CD4-positive, alpha-beta memory T cell (primary cell): ENCODE measurements at places on chromosomes 7 and 10. TPM values are rescaled to one million over a fixed set of nuclear protein-coding genes. Genes with fewer than 3 reads are reported as not detected.

- DNase-seq = no peak
Measured at GRCh38 chr10:44473146-44473545, 88.2 kb upstream of the CXCL12 start.

- DNase-seq = no peak
Measured at GRCh38 chr7:40673285-40673684, 538.5 kb downstream of the SUGCT start.

DNA sequence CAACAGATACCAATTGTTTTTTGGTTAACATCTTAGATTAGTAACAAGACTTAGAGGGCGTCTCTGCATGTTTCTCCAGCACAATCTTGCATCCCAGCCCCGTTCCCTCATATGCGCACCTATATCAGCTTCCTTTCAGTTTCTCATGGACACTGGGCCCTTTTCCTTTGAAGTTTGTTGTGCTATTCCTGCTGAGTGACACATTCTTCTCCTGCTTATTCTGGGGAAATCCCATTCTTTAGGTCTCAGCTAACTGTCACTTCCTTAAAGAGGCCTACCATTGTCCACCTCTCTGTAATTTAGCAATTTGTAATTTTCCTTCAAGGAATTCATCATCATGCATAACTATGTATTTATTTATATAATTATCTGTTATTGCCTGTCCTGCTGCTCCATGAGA lies 110.3 kb upstream of the STEAP1B start:
- DNase-seq = no peak

The GDF10 gene
- 0.19 TPM for polyA plus RNA-seq

GRCh38 chr10:122140941-122141623 lies 130.0 kb upstream of the BTBD16 start:
- no peak for DNase-seq

- no peak for DNase-seq
Measured at GRCh38 chr7:51046103-51046466, 263.4 kb upstream of the GRB10 start.

DNA sequence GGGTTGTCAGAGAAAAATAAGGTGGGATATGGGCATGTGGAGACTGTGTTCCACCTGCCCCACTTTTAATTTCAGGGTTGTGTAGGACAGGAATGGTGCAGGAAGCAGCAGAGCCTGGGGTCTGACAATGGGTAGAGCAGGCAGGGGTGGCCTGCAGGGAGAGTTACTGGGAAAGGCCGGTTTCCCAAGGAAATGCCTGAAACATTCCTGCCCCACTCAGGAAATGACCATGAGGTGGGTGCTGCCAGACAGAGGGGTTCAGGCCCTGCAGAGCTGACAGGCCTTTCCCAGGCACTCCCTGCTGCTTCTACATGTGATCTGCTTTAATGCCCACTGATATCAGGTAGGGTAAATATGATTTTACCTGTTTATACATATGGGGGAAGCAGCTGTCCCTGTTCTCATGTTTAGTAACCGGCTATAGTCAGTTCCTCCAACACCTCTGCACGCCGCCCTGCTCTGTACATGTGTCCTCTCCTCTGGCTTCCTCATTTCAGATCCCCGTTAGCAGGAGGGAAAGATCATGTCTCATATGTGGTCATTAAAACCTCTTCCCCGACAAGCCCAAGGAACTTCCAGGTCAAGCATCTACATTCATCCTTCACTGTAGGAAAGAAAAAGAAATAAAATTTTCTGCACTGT lies 118.6 kb upstream of the PRSS58 start:
- DNase-seq = no peak

- no peak for DNase-seq
Measured at GRCh38 chr7:149476791-149477190, 15.9 kb upstream of the ZNF777 start.

The INSYN2A gene
- polyA plus RNA-seq = not detected

GRCh38 chr10:74292871-74293427 lies 141.9 kb downstream of the ADK start:
- DNase-seq = no peak

DNA sequence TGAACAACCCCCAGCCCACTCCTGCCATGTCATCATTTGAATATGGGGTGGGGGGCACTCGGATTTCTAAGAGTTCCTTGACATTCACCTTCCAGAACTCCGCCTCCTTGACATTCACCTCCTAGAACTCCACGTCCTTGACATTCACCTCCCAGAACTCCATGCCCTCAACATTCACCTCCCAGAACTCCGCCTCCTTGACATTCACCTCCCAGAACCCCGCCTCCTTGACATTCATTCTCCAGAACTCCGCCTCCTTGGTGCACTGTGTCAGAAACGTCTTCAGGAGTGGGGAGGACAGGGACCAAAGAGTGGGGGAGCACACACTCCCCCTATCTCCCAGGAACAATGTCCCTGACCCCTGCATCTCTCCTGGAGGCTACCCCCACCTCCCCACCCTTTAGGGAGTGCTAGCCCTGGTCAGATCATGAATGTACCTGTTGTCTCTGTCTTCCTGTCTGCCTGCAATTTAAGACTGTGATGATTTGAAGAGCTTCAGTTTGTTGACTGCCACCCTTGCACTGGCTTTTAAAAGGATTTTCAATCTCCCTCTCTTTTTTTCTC lies 110.1 kb downstream of the NPTX2 start:
- DNase-seq = no peak

DNA sequence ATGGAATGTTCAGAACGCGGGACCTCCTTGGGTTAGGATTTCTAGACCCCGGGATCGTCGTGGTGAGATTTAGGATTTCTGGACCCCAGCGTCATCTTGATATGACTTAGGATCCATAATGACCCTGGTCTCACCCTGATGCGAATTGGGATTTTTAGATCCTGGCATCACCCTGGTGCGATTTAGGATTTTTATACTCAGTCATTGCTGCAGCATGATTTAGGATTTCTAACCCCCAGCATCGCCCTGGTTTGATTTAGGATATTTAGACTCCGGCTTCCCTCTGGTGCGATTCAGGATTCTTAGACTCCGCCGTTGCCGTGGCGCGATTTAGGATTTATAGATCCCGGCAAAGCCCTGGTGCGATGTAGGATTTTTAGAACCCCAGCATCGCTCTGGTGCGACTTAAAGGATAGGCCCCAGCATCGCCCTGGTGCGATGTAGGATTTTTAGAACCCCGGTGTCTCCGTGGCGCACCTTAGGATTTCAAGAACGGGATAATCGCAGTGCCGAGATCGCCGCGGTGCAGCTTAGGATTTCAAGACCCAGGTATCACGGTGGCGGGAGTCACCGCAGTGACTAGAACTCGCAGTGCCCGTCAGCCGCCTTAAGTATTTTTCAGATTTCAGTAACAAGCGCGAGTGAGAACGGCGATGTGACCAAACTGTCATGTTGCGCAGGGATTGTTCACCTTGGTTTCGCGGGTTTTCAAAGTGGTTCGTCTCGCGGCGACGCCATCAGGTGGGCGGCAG lies 814 bp downstream of the MEST start:
- DNase-seq = no peak

DNA sequence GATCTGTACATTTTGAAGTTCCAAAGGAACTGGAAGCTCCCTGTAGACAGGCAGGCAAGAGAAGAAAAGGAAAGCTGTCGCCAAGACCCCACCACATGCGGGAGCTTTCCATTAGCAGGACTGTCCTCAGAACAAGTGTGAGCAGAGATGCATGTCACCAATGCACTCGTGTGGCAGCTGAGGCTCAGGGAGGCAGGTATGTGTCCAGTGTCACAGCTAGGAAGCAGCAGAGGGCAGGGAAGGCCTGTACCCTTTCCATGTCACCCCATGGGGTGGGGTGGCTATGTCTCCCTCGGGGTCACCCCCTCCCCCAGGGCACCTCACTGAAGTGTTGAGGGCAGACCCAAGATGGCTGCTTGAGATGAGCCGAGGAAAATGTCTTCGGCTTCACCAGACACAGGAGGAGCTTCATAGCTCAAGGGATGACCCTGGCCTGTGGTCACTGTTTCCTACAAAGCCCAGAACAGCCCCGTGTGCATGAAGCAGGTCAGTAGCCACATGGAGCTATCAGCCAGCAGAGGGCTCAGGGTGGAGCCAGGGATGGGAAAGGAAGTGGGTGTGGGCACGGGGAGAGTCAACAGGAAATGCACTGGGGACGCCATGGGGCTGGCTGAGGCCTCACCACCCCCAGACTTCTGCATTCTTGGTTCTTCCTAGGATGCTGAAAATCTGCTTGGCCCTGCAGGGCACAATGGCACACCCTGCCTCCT lies 96.6 kb downstream of the FAM53B start:
- DNase-seq = peak; percentile 76
